NCI-H1436 treated with DMSO at 0.1 percent for 48 hours (cell line): ENCODE measurements at places on chromosomes 12 and 14.
A peak's percentile ranks its signal among the peaks of the same experiment; 100 is the strongest.

DNA sequence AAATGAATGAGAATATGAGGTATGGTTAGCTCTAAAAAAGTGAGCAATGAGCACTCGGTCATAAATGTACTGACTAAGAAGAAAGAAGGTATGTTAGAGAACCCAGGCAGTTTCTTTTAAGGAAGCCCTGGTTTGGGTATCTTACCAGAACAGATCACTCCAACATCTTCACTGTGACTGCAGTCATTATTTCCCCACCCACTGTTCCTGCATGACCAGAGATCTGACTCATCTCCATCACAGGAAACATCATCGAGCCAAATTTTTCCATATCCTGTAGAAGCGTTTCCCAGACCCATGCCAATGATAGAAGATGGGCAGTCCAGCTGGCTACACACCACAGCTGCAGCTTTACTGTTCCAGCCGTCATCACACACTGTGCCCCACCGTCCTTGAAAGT lies 48.0 kb downstream of the CD163L1 start:
- DNase-seq, result no peak

- no peak for DNase-seq
These were observed 118.9 kb downstream of the SLC35F4 start for GRCh38 chr14:57747036-57747435.

GRCh38 chr12:55631733-55632132 lies 5.0 kb upstream of the OR10P1 start:
- DNase-seq, result no peak

DNA sequence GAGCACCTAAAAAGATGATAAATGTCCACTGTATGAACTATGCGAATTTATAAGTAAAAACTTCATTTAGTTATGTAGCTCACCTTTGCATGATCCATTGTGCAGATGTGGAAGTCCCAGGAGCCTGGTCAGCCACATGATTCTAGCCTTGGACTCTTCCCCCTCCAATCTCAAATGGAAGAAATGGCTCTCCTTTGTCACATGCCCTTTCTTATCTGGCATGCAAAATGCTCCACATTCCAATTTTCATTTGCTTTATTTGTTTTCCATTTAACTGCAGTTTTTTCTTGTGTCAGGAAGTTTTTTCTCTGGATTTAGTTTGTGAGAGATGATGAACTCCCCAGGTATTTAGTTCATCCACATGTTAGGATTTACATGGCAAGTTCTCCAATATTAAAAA lies 73.8 kb downstream of the DYRK2 start:
- DNase-seq, result no peak

DNA sequence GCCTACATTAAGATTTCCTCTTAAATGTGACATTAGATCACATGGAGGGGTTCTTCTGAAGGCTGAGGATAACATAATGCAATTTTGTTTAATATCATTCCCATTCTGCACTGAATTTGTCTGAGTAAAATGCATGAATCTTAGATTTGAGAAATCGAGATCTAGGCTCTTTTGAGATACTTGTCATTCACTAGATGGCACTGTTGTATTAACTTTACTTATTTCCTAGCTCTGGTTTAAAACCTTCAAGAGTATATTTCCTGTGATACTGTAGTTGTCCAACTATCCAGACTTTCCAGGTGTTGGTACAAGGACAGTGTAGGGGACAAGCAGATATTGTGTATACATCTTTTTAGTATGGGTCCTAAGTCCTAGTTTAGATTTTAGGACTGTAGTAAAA lies 91.7 kb upstream of the SEL1L start:
- DNase-seq, result peak; percentile 27

- DNase-seq, result no peak
These were observed 1.9 kb upstream of the HOXC5 start for GRCh38 chr12:54030889-54031471.

DNA sequence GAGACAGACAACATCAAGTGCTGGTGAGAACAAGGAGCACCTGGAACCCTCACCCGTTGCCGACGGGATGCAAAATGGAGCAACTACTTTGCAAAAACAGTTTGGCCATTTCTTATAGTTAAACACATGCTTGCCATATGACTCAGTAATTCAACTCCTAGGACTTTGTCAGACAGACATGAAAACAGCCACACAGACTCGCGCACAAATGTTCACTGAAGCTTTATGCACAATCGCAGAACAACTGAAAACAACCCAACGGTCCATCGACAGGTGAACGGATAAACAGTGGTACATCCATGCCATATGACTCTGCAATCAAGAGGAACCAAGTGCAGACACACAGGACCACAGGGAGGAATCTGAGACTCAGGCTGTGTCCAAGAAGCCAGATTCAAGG lies 30.8 kb downstream of the NCOR2 start:
- no peak for DNase-seq

DNA sequence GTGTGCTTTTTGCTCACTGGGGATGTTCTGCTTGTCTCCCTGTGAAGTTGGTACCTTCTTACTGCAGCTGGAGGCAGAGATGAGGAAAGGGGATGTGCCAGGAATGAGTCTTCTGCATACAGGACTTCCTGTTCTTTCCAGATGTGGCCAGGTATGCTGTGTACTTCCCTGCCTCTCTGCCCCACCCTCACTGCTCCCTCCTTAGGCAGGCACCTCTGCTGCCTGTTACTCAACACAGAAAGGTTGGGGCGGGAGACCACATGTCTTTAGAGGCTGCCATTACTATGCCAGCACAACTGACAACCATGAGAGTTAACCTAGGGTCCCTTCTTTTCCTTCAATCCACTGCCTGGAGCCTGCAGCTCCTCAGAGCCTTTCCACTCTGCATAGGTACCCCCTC lies 2.0 kb upstream of the OAS3 start:
- no peak for DNase-seq

DNA sequence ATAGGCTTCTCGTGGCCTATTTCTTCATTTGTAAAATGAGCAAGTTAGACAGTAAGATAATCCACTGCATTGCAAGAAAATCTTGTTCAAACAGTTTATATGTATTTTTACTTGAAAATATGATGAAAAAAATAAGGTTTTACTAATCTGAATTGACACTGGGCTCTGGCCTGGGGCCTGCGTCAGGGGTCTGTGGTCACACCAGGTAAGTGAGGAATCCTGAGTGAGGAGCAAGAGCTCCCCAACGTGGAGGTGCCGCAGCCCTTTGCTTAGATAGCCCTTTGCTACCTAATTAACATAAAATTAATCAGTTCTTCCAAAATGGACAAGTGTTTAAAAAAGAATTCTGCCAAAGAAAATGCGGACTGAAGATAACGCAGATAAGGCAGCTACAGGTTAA lies 39.1 kb upstream of the STAB2 start:
- peak; percentile 24 for DNase-seq

GRCh38 chr12:31645924-31646323 lies 13.6 kb upstream of the ETFBKMT start:
- no peak for DNase-seq

DNA sequence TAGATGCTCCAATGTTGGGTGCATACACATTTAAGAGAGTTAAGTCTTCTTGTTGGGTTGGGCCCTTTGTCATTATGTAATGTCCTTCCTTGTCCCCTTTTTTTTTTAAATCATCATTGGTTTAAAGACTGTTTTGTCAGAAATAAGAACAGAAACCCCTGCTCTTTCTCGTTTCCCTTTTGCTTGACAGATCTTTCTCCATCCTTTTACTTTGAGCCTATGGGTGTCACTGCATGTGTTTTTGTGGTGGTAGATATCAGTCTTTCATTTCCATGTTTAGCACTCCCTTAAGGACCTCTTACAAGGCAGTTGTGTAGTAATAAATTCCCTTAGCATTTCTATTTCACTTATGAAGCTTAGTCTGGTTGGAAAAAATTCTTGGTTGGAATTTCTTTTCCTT lies 47.4 kb downstream of the RTN1 start:
- no peak for DNase-seq

DNA sequence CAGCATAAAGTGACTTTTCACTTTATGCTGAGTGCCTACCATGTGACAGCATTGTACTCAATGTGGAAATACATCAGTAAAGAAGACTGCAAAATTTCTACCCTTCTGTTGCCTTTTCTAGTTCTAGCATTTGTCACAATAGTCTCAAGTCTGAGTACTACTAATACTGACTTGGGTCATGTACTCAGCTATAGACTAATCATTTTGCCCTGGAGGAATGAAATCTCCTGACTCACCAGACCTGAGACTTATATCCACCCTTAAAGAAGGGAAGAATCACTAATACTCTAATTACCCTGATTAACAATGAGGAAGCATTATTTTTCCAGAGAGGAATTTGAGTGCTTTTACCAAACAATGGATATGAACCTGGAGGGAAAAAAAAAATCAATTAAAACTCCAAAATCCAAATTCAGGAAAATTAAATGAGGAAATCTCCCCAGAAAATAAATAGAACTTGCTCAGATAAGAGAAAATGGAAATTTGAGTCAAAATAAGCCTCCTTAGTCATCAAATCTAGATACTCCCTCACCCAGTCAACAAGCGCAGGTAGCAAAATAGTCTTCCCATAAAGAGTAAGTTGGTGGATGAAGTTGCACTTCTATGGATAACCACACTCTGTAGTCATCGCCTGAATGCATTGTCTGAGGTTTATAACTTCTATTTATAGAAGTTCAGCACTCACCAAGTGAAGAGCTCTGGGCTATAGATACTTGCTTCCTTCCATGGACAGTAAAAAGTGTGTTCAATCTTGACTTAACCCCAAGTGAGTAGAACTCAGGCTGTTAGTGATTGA lies 386.6 kb downstream of the SYT1 start:
- DNase-seq, result no peak

DNA sequence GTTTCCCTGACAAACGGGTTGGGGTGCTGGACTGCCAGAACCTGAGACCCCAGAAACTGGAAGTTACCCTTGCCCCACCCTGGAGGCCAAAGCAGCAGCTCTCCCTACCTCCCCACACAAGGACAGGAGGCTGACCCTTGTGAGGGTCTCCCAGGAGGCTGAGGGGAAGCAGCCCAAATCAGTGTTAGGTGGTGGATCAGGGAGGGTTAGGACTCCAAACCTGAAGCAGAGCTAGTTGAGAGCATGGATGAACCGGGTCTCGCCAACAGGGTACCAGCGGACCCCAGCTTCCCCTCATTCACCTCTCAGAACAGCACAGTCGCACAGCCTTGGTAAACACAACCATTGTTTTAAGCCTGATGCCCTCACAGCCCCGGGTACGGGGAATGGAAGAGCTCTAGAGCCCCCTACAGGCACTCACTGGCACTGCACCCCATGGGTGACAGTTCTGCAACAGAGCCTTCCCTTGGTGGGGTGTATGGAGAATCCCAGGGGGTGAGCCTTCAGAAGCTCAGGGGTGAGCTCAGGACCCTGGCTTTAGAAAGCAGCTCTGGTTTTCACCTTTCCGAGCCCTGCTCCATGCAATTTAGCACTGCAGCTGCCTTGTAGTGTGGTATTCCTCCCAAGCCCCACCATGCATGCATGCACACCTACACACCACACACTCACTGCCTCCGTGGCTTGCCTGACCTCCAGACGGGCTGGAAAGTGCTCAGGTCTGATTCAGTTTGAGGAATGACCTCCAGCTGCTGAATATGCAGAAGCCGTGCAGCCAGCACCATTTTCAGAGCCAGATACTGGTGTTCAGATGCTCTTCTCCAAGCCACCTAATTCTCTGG lies 11.2 kb downstream of the ESRRB start:
- no peak for DNase-seq

- no peak for DNase-seq
These were observed 67.5 kb downstream of the GALNT16 start for GRCh38 chr14:69327507-69327906.

DNA sequence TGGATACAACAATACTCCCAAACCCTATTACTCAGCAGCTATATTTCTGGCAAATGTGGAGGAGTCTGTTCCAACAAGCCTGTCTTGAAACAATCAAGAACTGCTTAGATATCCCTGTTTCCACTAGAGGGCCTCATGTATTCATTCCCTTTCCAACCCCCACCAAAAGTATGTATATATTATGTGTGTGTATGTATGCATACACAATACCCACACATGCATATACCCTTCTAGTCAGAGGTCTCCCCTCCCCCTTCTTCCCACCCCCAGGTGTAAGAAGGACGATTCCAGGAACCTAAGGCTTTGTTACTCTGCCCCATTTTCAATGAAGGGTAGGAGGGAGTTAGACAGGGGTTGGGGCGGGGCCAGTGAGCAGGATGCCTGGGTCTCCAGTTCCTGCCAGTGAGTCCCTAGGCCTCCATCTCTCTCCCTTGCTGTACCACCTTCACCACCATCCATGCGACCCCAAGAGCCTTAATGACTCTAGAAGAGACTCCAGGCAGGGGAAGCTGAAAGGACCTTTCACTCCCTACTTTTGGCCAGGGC lies at the start of gene DGKA:
TSS of gene DGKA (plus strand) at position 392 of the 546 bp plus-strand sequence. CDS start 5,342 bp downstream, outside the sequence.
- DNase-seq, result peak; percentile 25

- DNase-seq, result no peak
These were observed 459.0 kb downstream of the DPF3 start for GRCh38 chr14:72434856-72435255.

DNA sequence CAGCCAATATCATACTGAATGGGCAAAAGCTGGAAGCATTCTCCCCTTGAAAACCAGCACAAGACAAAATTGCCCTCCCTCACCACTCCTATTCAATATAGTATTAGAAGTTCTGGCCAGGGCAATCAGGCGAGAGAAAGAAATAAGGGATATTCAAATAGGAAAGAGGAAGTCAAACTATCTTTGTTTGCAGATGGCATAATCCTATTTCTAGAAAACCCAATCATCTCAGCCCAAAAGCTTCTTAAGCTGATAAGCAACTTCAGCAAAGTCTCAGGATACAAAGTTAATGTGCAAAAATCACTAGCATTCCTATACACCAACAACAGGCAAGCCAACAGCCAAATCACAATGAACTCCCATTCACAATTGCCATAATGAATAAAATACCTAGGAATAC lies 21.0 kb upstream of the ANP32D start:
- no peak for DNase-seq

DNA sequence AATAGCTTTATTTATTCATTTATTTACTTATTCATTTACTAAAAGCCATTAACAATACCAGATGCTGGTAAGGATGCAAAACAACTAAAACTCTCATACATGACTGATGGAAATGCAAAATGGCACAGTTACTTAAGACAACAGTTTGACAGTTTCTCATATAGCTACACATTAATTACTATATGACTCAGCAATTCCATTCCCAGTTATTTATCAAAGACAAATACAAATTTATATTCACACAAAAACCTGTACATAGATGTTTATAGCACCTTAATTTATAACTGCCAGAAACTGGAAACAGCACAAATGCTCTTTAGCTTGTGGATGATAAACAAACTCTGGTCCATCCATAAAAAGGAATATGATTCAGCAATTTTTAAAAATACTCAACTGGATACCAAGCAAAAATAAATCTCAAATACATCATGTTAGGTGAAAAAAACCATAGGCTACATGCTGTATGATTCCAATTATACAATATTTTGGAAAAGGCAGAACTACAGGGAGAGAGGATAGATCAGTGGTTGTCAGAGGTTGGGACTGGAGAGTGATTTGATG lies 37.9 kb upstream of the ST8SIA1 start:
- DNase-seq, result no peak
